ENCODE measurements at places on chromosomes 3 and 15.

GRCh38 chr15:70866982-70867641 lies 13.2 kb upstream of the LARP6 start:
- no peak for DNase-seq

- DNase-seq: no peak
Measured at GRCh38 chr15:90248789-90249202, 560 bp upstream of the TTLL13 start.

- no peak for DNase-seq
Measured at GRCh38 chr3:36197151-36197550, 183.2 kb upstream of the STAC start.

GRCh38 chr3:130258532-130258952 lies 86.9 kb upstream of the COL6A5 start:
- DNase-seq: no peak

DNA sequence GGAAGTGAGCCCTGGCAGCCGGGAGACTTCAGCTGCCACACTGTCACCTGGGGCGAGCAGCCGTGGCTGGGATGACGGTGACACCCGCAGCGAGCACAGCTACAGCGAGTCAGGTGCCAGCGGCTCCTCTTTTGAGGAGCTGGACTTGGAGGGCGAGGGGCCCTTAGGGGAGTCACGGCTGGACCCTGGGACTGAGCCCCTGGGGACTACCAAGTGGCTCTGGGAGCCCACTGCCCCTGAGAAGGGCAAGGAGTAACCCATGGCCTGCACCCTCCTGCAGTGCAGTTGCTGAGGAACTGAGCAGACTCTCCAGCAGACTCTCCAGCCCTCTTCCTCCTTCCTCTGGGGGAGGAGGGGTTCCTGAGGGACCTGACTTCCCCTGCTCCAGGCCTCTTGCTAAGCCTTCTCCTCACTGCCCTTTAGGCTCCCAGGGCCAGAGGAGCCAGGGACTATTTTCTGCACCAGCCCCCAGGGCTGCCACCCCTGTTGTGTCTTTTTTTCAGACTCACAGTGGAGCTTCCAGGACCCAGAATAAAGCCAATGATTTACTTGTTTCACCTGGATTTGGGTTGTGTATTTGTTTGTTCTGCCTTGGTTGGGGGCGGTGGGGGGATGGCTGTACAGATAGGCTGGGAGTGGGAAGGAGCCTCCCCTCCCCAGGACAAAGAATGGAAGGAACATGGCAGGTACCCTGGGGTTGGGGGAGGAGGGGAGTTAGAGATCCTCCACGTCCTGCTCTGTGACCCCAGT lies 2.9 kb upstream of the GRM2 start:
- DNase-seq: no peak

GRCh38 chr3:9339761-9340471 lies 22.9 kb upstream of the THUMPD3 start:
- no peak for DNase-seq

DNA sequence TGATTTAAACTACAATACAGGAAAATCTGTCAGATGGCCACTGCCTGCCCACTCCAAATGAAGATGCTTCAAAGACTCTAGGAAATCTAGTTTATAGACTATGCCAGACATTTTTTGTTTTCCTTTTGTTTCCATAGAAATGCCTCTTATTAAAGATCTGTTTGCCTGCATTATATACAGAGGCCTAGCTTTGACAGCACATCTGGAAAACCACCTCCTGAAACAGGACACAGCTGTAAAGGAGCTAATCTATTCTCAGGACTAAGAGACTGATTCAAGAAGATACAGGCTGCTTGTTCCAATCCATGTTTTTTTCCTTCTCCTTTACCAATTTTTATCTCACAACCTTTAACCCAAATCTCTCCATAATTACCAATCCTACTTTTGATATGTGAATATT lies 75.3 kb upstream of the STRIT1 start:
- no peak for DNase-seq
